ENCODE measurements at places on chromosomes 4 and X. TPM values are rescaled to one million over a fixed set of nuclear protein-coding genes. Genes with fewer than 3 reads are reported as not detected.

- H3K4me1 ChIP-seq, result no peaks in the 10 kb centered on the region
- H3K36me3 ChIP-seq, result no peaks in the 10 kb centered on the region
- DNase-seq, result no peak
- H3K4me3 ChIP-seq, result no peak overlapping the region
- no peak overlapping the region for H3K27ac ChIP-seq
These were observed 515.4 kb upstream of the ATOH1 start for GRCh38 chr4:93313197-93313596.

DNA sequence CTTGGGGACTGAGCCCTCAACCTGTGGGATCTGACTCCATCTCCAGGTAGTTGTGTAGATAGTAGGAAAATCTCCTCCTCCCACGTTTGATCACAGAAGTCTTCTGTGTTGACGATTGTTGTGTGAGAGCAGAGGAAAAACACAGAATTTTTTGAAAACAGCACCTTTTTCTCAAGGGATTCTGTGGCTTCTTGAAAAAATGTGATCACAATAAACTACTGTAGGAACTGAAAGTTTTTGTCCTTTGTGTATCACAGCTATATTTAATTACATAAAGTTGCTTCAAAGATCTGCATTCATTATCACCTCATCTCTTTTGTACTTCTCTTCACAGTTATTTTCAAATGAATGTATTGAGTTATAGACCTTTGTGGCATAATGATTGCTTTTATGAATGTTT is 85.1 kb downstream of the AFF1 start:
- no peak overlapping the region for H3K4me3 ChIP-seq
- no peak overlapping the region for H3K27ac ChIP-seq
- H3K4me1 ChIP-seq, result peaks cover 17% of the 10 kb centered on the region
- no peaks in the 10 kb centered on the region for H3K36me3 ChIP-seq

DNA sequence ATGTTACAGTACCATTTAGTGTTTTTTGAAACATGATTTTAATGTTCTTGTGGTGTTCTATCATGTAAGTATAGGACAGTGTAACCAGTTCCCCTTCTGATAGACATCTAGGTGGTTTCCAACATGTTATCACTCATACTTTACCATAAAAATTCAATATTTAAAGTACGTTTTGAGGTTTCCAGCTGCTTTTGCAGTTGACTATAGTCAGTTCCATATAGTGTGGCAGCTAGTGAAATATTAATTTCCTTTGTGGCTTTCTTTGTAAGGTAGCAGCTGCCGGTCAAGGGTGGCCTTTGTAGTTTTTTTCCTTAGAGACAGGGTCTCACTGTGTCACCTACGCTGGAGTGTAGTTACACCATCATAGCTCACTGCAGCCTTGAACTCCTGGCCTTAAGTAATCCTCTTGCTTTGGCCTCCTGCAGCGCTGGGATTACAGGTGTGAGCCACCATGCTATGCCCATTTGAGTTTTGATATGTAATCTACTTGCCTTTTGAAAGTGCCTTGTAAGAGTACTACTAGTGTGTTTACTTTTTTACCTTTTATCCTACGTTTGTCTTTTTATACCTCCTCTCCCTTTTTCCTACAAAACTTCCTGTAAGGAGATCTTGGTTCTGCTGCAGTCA is 63.0 kb downstream of the ARHGAP10 start:
- DNase-seq, result no peak
- H3K4me1 ChIP-seq, result peaks cover 18% of the 10 kb centered on the region
- H3K4me3 ChIP-seq, result no peak overlapping the region
- no peaks in the 10 kb centered on the region for H3K27me3 ChIP-seq
- no peak overlapping the region for H3K27ac ChIP-seq

DNA sequence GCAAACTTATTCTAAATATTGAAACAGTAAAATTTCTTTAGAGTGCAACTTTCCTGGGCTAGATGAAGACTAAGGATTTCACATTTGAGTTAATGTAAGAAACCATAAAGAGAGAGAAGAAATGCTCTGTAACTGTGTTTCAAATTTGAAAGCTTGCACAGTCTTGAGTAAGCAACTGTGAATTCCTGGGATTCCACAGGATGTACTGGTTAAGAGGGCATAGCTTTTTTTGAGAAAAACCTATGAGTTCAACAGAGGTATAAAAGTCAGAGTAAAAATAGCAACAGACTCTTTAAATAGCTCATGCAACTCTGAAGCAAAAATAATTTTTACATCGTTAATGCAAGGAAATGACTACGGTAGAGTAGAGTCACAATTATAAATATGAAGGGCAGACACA is 25.5 kb downstream of the ZNF330 start:
- H3K4me3 ChIP-seq, result no peak overlapping the region
- no peaks in the 10 kb centered on the region for H3K4me1 ChIP-seq

DNA sequence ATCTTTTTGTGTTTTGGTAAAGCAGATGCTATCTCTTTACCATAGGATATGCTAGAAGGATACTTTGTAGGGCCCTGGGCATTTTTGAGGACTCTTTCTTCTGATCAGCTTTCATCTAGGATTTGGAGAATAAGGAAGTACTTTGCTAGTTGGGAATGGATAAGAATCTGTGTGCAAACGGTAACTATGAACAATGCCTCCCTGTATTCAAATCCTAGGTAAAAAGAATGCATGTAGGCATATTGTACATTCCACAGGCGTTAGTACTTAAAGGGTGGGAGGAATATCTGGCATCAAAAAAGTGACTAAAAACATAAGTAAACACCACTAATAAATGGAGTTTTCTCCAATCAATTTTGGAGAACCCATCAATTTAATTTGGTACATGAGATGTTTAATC is 59.7 kb downstream of the SH3BGRL start:
- no peak overlapping the region for H3K4me3 ChIP-seq
- DNase-seq, result no peak
- peaks cover 4% of the 10 kb centered on the region for H3K4me1 ChIP-seq
- H3K27me3 ChIP-seq, result no peaks in the 10 kb centered on the region
- H3K36me3 ChIP-seq, result no peaks in the 10 kb centered on the region

GRCh38 chr4:4762909-4763821 is 96.3 kb upstream of the MSX1 start:
- H3K36me3 ChIP-seq, result no peaks in the 10 kb centered on the region
- DNase-seq, result no peak
- H3K27ac ChIP-seq, result no peak overlapping the region
- no peaks in the 10 kb centered on the region for H3K4me1 ChIP-seq
- H3K27me3 ChIP-seq, result no peaks in the 10 kb centered on the region
- H3K4me3 ChIP-seq, result no peak overlapping the region

The LEF1 gene
- polyA plus RNA-seq, result 5.2 TPM

- H3K27me3 ChIP-seq, result no peaks in the 10 kb centered on the region
- peak overlapping the region; percentile 39 for H3K27ac ChIP-seq
- H3K4me3 ChIP-seq, result no peak overlapping the region
- no peaks in the 10 kb centered on the region for H3K36me3 ChIP-seq
- DNase-seq, result peak; percentile 56
These were observed 38.2 kb downstream of the AFF1 start for GRCh38 chr4:86972997-86973396.

- no peak overlapping the region for H3K4me3 ChIP-seq
- H3K4me1 ChIP-seq, result no peaks in the 10 kb centered on the region
- no peak for DNase-seq
- H3K36me3 ChIP-seq, result no peaks in the 10 kb centered on the region
These were observed 131.6 kb upstream of the GRID2 start for GRCh38 chr4:92172203-92172602.

DNA sequence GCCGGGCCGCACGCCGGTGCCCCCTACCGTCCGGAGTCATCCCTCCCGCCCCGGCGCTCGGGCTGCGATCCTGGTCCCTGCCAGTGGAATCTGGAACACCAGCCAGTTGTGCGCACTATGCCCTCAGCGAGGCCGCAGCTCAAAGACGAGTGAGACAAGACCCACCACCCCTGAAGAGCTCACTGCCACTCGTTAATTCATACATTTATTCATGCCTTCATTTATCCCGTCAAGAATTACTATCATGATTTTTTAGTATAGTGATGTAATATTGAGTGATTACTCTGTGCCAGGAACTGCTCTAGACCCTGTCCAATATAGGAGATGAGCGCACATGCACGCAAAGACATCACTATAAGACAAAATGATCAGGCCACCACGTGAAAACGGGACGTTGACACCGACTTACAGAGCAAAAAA is 247 bp upstream of the PPA2 start:
- no peaks in the 10 kb centered on the region for H3K4me1 ChIP-seq
- peak; percentile 89 for DNase-seq
- peak overlapping the region; percentile 95 for H3K4me3 ChIP-seq
- H3K27me3 ChIP-seq, result peaks cover 2% of the 10 kb centered on the region
- H3K27ac ChIP-seq, result peak overlapping the region; percentile 99

The ASB5 gene
- 0.81 TPM for polyA plus RNA-seq

DNA sequence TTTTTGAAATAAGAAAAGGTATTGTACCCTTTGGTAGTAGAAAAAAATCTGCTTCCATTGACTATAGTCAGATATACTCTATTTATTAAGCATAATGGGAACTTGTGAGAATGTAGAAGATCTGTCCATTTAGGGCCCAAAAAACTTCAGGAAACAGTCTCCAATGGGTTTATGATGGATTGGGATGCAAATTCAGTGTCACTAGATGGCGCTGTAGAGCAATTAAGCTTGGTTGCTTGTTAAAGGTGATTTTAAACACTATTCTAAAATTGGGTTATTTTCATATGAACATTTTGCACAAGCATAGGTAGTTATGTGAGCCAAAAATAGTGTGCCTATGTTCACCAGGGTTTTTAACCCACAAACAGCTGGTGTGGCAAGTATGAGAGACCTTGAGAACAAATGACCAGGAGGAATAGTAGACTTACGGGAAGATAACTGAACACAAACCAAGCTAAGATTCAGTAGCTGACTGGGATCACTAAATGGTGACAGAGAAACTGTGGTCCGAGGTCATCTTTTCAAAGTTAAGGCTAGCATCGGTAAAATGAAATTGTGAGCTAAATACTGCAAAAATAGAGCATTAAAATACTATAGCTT is 80.3 kb upstream of the LSM6 start:
- H3K36me3 ChIP-seq, result no peaks in the 10 kb centered on the region
- H3K4me1 ChIP-seq, result no peaks in the 10 kb centered on the region
- H3K27ac ChIP-seq, result peak overlapping the region; percentile 72
- H3K27me3 ChIP-seq, result no peaks in the 10 kb centered on the region

DNA sequence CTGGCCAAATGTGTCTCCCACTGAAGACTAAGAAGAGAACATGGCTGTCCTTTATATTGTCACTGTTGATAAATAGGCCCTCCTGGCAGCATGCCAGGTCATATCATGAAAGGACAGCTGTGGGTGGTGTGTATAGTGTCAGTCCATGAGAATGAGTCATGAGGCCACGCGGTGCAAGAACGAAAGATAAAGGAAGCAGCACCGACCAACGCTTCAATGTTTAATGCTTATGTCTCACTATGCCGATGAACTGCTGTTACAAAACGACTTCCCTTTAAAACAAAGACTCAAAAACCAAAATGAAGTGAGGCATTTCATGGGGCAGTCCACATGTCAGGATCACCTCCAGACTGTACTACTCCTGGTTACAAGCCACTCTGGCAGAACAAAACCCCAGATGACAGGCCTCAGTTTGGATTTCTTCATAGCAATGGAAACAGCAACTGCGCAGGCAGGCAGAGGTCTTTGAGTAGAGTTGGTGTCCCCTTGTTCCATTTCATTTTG is 5.2 kb upstream of the TCEANC start:
- H3K27me3 ChIP-seq, result no peaks in the 10 kb centered on the region
- no peak overlapping the region for H3K4me3 ChIP-seq
- DNase-seq, result peak; percentile 93
- H3K36me3 ChIP-seq, result no peaks in the 10 kb centered on the region
- no peaks in the 10 kb centered on the region for H3K4me1 ChIP-seq

The MAGEE1 gene
- polyA plus RNA-seq, result not detected

DNA sequence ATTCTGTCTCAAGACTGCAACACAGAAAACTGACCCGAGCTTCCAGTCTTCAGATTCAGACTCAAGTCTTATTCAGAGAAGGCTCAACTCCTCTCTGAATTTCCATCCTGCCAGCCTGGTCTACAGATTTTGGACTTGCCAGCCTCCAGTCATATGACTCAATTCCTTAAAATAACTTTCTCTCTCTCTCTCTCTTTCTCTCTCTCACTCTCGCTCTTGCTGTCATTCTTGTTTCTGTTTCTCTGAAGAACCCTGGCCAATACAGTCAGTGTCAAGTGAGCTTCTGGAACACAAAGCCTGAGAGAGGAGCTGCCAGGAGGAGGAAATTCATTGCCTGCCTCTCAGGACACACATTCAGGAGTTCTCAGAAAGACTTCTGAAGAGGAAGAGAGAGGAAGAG is 154.9 kb downstream of the PARM1 start:
- H3K4me1 ChIP-seq, result no peaks in the 10 kb centered on the region
- no peak overlapping the region for H3K27ac ChIP-seq

The MUC7 gene
- polyA plus RNA-seq, result not detected

DNA sequence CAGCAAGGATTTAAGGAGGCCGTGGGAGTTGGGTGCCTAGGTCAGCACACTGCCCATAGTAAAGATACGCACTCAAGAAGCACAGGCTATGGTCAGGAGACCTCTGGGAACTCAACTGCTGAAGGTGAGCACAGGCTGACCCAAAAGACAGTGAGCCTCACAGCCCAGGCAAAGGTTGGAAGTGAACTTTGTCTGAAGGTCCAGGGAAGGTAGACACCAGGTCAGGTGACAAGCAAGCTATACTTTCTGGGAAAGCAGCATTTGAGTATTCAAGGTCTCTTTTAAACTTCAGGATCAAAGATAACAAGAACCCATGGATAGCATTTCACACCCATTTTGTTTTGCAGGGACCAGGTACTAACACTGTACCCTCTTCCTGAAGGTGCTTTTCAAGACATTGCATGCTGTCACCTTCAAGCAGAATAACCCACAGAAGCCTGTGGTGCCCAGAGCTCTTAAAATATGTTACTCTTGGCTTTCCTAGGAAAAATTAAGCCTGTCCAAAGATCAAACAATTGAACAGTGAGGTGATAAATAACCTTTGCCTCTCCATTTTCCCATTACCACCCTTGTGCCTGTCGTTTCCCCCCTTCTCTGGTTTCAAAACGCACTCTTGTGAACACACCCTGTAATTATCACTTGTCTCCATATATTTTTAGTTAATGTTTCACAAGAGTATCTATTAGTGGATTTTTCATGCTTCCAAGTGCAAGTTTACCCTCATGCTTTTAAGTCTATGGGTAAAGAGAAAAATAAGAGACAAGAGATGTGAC is 3.4 kb upstream of the S100G start:
- H3K4me3 ChIP-seq, result no peak overlapping the region
- peaks cover 8% of the 10 kb centered on the region for H3K36me3 ChIP-seq
- H3K27ac ChIP-seq, result peak overlapping the region; percentile 65
- DNase-seq, result peak; percentile 86
- H3K27me3 ChIP-seq, result no peaks in the 10 kb centered on the region

DNA sequence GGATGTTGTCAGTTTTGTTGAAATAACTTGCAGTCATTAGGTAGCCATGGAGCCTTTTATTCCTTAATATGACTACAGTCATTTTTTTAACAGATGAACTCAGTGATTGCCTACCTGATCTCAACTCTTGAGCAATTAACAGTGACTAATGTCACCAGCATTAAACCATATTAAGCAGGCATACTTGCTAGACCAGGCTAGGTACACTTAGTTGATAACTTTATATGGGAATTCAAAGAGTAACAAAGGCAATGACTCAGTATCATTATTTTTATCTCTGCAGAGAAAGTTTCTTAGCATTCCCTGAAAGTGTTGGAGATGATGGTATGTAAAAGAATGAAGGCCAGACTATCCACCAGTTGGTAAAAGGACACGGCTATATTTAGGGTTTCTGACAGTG is at the start of gene C4orf54:
Gene C4orf54 (minus strand): TSS at position 31 of the 400 bp plus-strand sequence. CDS start 3,180 bp downstream, outside the sequence.
- DNase-seq, result no peak
- no peaks in the 10 kb centered on the region for H3K27me3 ChIP-seq
- H3K4me1 ChIP-seq, result no peaks in the 10 kb centered on the region
- H3K4me3 ChIP-seq, result no peak within 1 kb of the TSS

The INTU gene
- polyA plus RNA-seq, result 6.3 TPM

The MAGEB10 gene
- not detected for polyA plus RNA-seq
